ENCODE measurements at places on chromosomes 11 and 22.

DNA sequence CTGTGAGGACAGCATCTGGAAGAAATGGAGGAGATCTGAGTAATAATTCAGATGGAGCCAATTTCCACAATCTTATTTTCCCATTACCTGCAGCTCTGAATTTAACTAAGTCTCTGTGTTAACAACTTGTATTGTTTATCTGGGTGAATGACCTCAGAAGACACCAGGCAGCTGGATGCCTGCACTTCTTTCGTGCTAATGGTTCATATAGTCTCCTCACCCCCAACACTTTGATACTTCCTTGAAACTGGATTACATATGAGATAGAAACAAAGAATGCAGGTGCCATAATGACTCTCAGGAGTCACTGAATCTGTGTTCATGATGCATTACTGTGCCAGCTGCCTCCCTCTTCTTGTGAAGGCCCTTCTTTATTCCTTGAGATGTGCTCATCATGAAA, 125.6 kb upstream of the VPREB1 start:
- no peak for DNase-seq

DNA sequence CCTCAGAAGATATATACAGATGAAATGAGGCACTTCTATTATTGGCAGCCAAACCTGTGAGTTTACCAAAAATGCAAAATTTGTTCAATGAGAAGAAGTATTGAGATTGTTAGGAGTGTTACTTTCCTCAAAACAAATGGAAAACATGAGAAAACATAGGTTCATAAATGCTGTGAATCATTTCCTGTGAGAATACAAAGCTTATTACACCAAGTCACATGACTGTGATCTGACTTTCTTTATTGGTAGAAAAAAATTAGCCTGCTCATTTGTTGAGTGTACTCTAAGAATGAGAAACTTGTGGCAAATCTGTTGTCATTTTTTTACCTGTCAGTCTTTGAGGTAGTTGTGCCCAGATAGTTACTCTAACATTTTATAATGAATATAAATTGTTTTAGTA, 215.1 kb downstream of the TMEM135 start:
- DNase-seq = no peak

DNA sequence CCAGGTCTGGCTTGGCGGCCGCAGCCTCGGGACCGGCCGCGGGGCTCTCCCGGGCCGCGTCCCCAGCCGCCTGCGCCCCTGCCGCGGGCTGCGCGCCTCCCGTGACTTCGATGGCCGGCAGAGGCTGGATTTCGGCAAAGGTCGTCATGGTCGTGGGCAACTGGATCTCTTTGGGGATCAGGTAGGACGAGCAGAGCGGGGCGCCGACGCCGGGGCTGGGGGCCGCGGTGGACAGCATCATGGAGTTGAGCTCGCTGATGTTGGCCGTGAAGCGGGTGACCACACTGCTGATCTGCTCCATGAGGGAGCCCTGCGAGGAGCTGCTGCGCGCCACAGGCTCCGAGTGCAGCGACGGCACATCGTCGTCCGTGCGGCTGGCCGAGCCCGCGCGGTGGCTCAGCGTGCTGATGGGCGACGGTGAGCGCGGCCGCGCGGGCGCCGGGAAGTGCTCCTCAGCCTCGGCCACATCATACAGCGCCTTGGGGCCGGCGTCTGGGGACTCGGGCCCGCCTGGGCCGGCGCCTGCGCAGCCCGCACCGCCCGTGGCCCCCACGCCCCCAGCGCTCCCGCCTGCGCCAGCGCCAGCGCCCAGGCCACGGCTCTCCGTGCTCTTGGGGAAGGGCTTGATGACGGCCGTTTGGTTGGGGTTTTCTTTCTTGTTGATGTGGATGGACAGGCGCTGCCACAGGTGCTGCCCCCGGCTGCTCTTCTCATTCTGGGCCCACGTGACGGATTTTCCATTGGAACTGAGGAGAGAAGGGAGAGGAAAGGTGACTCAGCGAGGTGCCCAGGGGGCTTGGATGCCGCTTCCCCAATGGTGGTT, 171.4 kb upstream of the CTSC start:
- DNase-seq = peak; percentile 19

GRCh38 chr22:23767673-23768548, at the start of gene CHCHD10:
Gene CHCHD10, minus strand, starts transcription at chr22:23767972. Its CDS starts 98 bp downstream, at chr22:23767874.
- DNase-seq = peak; percentile 64
